Globus pallidus (tissue), 1 donor: ENCODE measurements at places on chromosomes 5 and 9.

DNA sequence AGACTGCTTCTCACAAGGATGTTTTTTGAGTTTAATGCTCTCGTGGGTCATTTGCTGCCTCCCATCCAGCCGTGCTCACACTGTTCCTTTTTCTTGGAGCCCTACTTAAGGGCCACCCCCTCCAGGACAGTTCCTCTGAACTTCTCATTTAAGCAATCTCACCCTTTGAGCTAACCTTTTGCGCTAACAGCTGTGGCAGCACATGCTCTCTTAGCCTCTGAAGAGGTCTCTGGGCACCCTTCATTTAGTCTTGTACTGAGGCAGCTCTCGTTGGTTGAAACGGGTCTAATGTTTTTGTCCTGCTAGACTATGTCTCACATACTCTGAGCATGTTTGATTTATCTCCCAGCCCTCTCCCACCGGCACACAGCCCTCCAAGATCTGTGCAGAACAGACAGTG lies 11.8 kb downstream of the ALDH1B1 start:
- no peak for DNase-seq

DNA sequence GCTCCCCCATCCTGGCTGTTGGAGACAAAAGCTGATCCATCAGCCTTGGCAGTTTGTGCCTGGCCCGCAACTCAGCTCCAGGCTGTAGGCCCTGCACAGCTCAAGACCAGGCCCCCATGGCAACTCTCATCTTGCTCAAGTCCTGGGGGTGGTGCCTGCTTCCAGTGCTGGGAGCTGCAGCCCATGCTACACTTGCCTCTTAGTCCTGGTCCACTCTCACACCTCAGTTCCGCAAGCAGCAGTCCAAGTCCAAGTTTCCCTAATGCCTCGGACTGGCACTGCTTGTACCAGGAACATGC lies 14.2 kb downstream of the AHRR start:
- no peak for DNase-seq

DNA sequence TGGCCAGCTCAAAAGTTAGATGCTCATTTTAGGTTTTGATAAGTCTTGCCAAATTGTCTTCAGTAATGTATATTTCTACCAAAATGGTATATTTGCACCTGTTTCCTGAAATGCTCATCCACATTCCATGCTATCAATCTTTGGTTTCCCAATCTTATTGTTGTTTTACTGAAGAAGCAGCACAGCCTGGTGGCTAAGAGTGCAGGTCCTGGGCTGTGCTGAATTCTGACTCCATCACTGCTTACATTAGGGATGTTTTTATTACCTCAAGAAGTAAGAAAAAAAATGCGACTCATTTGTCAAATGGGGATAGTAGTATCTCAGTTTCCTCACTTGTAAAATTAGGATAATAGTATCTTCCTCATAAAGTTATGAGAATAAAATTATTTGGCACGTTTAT lies 13.6 kb upstream of the S100Z start:
- no peak for DNase-seq

DNA sequence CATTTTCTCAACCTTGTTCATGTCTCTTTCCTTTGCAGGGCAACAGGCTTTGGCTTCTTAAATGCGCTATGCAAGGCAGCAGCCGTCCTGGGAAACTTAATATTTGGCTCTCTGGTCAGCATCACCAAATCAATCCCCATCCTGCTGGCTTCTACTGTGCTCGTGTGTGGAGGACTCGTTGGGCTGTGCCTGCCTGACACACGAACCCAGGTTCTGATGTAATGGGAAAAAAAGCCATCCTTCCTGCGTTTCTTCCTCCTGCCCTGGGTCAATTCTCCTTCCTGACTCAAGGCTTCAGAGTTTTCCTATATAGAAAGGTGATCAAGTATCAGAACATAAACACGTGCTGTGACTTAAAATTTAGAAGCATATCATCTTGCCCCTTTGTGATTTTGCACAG lies 77.8 kb upstream of the IQGAP2 start:
- DNase-seq, result no peak

DNA sequence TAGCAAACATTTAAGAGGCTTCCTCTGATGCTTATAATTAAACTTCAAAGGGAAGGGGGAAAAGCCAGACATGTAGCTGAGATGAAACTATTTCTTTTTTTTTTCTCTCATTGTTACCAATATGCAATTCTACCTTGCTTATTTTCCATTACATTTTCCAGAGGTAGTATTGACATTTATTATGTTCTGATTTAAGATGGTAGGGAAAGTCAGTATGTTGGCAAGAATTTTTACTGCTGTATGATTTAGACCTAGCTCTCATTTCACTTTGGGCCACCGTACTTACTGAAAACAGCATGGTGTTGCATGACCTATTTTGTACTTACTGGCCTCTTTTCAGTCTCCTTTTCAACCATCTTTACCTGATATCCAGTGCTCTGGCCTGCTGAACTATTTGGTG lies 9.6 kb upstream of the SPINK6 start:
- DNase-seq, result no peak

DNA sequence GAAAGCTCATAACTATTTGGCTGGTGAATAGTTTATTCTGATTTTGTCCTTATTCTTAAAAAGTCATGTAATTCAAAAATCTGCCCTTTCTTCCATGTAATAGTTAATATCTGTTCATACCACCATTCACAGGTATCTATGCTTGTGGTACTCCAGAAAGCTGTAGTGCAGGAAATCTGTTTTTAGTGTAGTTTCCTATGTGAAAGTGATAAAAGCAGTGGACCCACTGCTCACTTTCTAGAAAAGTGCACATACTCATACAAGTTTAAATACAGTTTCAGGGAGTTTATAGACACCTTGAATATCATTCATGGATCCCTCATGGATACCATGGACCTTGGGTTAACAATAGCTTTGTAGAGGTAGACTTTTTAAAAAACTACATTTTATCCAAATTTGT lies 20.2 kb downstream of the PBX3 start:
- no peak for DNase-seq

DNA sequence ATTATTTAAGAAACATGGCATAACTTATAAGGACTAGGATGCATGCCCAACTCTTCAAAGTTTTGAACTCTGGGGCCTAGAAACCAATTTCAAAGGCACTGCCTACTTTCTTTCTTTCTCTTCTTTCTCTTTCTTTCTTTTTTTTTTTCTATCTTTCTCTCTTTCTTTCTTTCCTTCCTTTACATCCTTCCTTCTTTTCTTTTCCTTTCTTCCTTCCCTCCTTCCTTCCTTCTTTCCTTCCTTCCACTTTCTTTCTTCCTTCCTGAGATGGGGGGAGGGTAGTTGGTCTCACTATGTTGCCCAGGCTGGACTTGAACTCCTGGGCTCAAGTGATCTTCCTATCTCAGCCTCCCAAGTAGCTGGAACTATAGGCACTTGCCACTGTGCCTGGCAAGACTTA lies 15.9 kb upstream of the TOMM5 start:
- DNase-seq, result no peak

- no peak for DNase-seq
Measured at GRCh38 chr9:30244877-30245276, 2139.6 kb upstream of the ACO1 start.

DNA sequence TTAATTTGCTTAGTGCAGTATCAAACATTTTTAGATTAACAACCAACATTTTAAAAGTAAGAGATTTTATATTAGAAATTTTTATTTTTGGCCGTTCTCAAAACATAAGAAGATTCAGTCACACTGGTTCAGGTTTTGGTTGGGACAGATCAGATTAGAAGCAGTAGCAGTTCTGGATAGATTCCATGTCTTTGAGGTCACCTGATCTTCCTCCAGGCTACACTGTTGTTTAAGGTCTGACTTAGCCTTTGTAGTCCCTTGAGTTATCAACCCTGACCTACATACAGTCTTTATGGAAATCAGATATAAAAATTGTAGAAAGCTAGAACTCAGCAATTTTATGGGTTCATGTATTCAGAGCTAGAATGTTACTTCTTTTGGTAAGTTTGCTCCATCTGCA lies 910.0 kb upstream of the WWC1 start:
- DNase-seq, result no peak

GRCh38 chr9:35732800-35733541 lies 505 bp downstream of the CREB3 start:
- DNase-seq, result no peak
